PC-3 (cell line): ENCODE measurements at places on chromosomes 3 and 15.

GRCh38 chr3:67458408-67458807 lies 196.0 kb downstream of the SUCLG2 start:
- DNase-seq = peak; percentile 57

GRCh38 chr3:112637700-112638099 lies 3.2 kb downstream of the CCDC80 start:
- DNase-seq = no peak

DNA sequence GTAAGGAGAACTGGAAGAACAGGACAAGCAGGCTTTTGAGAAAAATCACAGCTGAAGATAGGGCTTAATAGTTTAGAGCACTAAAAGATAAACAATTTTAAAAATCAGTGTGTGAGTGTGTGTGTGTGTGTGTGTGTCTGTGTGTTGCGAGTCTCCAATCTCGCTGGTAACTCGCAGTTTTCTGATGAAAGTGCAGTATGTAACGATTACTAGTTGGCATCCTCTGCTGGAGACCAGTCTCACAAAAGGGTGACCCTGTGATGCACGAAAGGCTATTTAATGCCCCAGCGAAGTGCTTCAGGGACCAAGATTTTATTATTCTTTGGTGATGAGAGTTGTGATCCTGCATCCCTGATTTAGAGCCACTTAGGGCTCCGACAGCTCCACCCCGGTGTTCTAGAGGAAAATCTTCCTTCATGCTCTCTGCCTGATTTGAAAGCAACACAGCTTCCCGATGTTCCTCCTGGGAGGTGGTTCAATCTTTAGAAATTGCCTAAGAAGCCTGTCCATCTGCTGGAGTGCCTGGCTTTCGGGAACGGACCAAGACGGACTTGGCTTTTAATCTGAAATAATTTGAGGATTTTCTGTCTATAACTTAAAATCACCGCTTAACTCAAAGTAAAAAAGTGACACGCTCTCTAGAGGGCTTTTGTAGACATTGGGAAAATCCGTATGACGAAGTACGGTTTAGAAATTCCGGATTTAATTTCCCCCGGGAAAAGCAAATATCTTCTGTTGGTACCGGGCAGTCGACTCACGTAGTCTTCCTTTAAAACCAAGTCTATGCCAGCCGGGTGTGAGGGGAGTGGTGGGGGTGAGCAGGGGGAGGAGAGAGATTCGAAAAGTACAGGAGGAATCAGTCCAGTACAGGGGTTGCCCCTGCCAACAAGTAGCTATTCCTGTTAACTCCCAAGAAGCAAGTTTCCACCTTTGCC lies 1.1 kb upstream of the ALCAM start:
- DNase-seq = peak; percentile 74

DNA sequence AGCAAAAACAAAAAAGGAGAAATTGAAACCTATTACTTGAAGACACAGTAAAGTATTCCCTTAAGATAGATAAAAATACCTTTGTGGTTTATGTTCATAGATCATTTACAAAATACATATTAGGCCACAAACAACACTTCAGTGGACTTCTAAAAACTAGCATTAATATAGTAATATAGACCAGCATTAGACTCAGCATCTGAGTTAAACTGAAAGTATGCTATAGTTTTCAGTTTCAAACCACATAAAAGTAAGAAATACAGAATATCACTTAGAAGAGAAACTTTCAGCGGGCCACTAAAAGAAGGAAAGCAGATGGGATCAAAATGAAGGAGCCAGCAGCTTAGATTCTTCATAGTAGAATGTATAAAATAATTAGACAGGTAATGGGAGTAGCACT lies 86.6 kb downstream of the MSL2 start:
- no peak for DNase-seq

DNA sequence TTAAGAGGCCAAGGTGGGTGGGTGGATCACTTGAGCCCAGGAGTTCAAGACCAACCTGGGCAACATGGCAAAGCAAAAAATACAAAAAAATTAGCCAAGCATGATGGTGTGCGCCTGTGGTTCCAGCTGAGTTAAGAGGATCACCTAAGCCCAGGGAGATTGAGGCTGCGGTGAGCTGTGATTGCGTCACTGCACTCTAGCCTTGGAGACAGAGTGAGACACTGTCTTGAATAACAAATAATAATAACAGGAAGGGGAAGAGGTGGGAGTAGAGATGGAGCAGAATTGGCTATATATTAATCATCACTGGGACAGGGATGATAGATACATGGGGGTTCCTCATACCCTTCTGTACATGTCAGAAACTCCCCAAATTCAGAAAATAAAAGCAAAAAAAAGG lies 23.8 kb upstream of the NMB start:
- DNase-seq = no peak

- DNase-seq = peak; percentile 37
Observed at GRCh38 chr15:33975022-33975565, 6.8 kb downstream of the CHRM5 start.

- DNase-seq = no peak
Observed at GRCh38 chr3:186105543-186105942, 3.3 kb downstream of the ETV5 start.

DNA sequence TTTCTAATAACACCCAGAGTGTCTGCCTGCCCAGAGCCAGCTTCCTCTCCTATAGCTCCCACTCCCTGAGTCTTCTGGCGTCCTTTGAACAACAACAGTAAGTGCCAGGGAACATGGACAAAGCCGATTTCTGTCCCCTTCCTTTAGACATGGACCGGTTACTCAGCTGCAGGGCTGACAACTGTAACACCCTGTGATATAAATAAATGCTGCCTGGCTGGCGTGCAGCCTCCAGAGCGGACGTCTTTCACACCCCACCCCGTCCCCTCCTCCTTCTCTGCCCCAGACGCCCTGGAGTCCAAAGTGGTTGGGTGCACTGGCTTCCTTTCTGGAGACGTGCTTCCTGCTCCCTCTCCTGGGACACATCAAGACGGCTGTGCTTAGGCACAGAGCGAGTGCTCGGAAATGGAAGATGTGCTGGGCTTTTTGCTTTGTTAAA lies 281.9 kb upstream of the LRRFIP2 start:
- DNase-seq = peak; percentile 14

DNA sequence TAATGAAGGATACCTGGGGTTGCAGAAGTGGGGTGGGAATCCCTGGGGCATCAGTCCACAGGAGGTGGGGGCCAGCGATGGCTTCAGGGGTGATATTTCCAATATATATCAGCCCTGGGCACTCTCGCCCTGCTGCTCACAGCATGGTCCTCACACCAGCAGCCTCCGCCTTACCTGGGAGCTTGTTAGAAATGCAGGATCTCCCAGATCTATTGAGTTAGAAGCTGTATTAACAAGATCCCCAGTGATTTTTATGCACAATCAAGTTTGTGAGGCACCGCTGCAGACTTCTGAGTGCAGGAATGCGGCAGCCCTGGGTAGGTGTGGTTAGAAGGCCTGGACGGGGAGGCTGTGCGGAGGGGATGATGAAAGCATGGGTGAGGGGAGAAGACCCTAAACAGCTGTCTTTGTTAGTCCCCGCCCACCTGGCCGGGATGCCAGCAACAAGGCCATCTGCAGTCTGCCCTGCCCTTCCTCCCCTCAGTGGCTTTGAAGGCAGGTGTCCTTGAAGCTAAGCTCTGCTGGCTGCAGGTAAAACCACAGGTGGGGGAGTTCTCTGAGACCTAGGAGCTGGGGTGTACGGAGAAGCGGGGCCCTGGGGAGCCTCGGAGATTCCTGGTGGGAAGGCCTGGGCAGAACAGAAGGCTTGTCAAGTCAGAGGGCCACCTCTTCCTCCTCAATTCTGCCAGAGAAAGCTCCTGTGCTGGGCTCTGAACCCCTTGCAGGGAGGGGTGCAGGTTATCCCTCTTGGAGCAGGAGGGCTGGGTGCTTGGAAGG lies 11.4 kb downstream of the FAM107A start:
- no peak for DNase-seq

- no peak for DNase-seq
Observed at GRCh38 chr3:47491186-47491585, 15.4 kb upstream of the SCAP start.

DNA sequence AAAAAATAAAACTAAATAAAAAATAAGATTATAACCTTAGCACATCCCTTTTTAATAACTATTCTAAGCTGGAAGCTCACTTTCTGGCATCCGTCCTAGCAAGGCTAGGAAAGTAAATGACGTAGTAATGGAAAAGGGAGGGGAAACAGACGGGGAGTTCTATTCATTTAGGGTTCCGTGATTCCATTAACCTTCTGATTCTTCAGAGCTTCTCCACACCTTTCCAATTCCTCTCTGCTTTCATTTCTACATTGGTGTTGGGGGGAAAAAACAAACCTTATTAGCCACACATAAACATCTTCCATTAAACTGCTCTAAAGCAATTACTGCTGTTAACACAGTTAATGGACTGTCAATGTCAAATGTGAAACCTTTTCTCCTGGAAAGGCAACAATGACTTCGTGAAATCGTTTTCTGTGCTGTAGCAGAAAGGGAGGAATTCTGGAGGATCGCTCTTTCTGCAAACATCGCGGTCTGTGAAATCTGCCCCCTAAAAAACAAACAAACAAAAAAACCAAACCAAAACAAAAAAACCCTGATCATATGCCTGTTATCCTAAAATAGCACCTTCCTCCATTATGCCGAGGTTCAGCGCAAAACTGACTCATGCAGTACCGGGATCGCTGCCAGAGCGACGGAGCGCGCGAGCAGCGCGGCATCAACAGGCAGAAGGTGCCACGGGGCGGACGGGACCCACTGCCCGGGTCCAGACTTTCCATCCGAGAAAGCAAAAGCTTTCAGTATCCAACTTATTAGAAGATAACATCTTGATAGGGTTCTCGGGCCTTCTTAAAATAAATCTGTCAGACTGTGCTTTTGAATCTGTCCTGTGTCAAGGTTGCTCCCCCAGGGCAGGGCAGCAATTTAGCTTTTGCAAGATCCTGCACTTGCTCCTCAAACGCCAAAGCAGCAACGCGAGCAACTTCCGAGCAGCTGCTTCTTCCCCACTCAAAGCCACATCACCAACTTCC lies 156.2 kb downstream of the FGF12 start:
- DNase-seq = peak; percentile 70

- no peak for DNase-seq
Observed at GRCh38 chr3:45554006-45554666, 40.4 kb upstream of the LIMD1 start.

DNA sequence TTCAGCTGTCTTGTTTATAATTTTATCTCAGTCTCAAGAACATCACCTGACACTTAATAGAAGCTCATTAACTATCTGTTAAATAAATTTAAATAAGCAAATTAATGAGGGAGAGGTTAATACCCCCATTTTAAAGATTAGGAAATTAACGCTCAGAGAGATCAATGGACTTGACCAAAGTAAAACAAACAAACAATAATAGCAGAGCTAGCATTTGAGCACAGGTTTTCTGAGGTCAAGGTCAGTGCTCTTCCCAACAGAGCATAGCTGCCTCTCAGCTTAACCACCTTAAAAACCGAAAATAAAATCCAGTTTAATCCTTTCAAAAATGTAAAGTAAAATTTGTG lies 196.6 kb upstream of the BCL6 start:
- no peak for DNase-seq

DNA sequence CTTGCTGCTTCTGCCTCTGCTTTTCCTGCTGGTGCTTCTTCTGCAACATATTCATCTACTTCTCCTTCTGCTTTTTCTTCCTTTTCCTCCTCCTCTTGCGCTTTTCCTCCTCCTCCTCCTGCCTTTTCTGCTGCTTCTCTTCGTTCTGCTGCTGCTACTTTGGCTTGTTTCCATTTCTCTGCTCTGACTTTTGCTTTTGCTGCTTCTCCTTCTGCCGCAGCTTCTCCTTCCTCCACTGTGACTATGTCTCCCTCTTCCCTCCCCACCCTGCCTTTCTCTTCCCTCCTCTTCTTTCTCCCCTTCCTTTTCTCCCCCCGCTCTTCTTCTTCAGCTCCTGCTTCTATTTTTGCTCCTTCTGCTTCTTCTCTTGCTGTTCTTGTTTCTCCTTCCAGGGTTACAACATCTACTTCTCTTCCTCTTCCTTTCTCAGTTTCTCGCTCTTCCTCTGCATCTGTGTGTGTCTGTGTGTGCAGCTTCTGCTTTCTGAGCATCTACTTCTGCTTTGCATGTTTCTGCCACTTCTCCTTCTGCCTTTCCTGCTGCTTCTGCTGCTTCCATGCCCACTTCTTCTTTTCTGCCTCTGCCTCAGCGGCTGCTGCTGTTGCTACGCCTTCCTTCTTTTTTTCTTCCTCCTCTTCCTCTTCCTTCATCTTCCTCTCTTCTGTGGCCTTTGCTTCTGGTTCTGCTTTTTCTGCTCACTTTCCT lies 51.4 kb downstream of the FAM43A start:
- no peak for DNase-seq

DNA sequence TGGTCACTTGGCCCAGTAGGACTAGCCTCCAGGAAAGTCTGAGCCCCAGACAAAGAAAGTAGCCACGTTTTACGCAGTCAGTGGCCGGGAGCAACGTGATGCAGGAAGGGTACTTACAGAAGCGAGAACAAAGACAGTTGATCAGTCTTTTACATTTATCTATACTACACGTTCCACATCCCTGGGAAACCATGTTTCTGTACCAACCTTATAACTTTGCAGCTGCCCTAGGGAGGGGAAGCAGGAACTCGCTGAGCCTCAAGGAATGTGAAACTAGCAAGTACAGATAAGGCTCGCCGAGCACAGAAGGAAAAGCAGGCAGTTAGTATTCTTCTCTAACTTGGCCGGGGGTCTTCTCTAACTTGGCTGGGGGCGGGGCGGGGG lies 3.4 kb upstream of the KNL1 start:
- DNase-seq = no peak

DNA sequence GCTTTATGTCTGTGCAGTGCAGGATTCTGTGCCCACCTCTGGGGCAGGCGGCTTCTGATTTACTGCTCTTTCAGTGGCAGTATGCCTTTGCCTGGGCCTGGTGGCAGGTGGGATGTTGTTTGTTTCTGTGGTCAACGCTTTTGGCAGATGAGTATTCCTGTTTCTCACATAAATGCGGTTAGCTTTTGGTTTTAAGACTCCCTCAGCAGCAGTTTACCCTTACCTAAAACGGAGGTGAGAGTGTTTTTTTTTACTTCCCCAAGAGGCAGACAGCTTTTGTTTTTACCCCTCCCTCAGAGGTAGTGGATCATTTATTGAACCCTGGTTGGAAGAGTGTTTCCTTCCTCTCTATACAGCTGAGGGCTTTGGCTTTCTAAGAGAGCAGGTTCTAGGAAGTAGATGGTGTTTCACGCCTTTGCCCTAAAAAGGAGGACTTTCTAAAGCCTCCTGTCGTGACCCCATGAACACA lies 134.1 kb upstream of the PLSCR5 start:
- DNase-seq = no peak

GRCh38 chr3:159924411-159924810 lies 64.2 kb upstream of the IL12A start:
- no peak for DNase-seq

- DNase-seq = peak; percentile 14
Observed at GRCh38 chr3:52896613-52897012, 735 bp downstream of the STIMATE start.

DNA sequence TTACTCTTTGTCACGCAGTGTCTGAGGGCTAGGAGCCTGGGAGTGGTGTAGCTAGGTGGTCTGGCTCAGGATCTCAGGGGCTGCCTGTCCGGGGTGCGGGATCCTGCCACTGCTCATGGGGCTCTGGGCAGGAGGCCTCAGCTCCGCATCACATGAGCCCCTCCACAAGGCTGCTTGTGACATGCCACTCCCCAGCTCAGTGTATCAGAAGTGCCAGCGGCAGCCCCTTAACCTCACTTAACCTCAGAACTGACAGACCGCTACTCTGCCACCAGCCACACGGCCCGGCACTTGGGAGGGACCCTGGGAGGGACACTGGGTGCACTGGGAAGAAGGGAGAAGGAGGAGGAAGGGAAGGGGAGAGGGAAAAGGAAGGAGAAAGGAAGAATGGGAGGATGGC lies 87.9 kb downstream of the FBLN2 start:
- DNase-seq = no peak

- DNase-seq = no peak
Observed at GRCh38 chr3:17765819-17766472, 23.5 kb upstream of the TBC1D5 start.
